Activated naive CD4-positive, alpha-beta T cell treated with anti-CD3 and anti-CD28 coated beads, Interleukin-2, amount 50 U/mL, for 72 hours (primary cell): ENCODE measurements at places on chromosomes 6 and 20. TPM values are rescaled to one million over a fixed set of nuclear protein-coding genes. Genes with fewer than 3 reads are reported as not detected.
A peak's percentile ranks its signal among the peaks of the same experiment; 100 is the strongest.

DNA sequence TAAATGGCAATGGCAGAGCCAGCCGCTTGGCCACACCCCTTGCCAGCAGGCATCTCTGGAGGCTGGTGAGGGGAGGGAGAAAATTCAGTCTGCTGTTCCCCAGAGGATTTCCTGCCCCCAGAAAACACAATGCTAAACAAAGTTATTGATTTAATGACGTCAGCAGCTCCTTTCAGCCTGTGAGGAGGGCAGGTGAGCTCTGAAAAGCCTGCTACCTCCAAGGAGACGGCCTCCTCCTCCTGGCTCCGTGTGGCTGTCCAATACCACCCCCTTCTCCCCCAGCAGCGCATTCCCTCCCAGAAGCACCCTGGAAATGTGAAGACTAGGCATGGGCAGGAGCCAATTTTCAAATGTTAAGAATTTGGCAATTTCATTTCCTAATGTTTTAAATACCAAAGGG, 393.1 kb downstream of the ZFAND3 start:
- no peak for DNase-seq

- no peak for DNase-seq
These were observed 15.3 kb downstream of the GFOD1 start for GRCh38 chr6:13472099-13472498.

GRCh38 chr6:144265390-144265789, 19.7 kb upstream of the UTRN start:
- no peak for DNase-seq

Gene ZC3H12D
- 87.1 TPM for total RNA-seq

DNA sequence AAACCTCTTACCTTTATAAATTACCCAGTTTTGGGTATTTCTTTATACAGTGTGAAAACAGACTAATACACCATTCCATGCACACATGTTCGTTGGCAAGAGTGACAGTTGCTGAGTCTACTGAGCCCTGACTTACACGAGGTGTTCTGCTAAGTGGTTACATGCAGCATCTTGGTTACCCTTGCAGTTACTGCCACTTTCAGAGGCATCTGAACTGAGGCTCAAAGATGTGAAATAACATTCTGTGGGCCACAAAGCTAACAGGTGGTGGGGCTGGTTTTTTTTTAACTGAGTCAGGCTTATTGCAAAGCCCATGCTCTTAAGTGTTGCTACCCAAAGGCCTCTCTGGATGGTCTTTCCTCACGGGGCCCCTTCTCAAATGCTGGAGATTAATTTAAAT, 54.4 kb upstream of the GTSF1L start:
- no peak for DNase-seq

DNA sequence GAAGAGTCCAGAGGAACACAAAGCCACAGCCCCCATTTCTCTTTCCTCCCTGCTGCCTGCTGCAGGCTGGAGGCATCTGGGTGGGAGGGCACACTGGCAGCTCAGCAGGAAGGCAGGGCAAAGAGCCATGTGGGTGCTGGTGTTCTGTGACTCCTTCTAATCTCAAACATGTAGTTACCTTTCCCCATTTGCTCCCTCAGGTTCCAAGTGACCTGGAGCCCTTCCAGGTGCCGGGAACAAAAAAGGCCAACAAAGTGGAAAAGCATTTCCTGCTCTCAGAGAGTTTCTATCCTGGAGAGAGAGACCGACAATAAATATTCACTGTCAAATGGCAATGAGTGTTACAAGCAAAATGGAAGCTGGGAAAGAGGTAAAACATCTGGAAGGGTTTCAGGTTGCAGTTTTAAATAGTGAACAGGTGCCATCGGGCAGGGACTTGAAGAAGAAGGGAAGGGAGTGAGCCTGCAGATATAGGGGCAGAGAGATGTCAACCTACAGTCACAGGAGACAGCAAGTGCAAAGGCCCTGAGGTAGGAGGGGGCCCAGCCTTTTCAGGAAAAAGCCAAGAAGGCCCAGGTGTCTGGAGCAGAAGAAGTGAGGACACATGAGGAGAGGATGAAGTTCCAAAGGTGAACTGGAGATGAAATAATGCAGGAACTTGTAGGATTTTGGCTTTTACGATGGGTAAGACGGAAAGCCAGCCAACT, 43.6 kb upstream of the IYD start:
- no peak for DNase-seq

DNA sequence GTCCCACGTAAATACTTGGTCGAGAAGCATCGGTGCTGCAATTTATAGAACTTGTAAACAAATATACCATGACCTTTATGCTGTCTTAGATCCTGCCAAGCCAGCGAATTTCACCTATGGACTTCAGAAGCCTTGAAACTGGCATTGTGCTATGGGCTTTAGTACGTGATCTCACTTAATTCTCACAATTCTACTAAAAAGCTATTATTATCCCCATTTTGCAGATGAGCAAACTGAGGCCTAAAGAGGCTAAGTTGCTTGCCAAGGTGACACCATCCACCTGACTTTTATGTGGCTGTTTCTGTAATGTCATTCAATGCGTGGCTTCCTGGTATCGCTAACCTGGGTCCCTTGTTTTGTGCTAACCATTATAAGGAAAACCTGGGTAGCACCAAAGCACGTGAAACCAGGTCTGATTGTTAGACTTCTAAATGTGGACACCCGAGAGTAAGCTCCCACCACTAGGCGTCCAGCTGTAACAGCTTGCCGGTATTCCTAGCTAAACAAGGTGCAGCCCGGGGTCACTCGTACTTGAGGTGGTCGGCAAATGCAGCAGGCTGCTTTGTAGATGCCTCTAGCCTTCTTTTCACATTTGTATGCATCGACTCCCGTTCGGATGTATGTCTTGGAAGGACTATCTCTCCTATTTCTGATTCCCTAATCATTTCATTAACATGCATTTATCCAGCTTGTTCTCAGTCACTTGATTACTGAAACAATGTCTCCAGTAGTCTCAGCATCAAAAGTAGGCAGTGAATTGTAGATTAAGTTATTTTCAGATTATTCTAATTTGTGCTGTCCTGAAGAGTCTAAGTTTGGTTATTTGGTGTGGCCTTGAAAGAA, 1.1 kb downstream of the SYNJ2 start:
- no peak for DNase-seq

GRCh38 chr6:170522565-170523183, 30.4 kb downstream of the PSMB1 start:
- peak; percentile 6 for DNase-seq

Gene CYP21A2
- total RNA-seq = 0.49 TPM

- no peak for DNase-seq
These were observed 304.1 kb downstream of the CDH4 start for GRCh38 chr20:61556111-61556510.

DNA sequence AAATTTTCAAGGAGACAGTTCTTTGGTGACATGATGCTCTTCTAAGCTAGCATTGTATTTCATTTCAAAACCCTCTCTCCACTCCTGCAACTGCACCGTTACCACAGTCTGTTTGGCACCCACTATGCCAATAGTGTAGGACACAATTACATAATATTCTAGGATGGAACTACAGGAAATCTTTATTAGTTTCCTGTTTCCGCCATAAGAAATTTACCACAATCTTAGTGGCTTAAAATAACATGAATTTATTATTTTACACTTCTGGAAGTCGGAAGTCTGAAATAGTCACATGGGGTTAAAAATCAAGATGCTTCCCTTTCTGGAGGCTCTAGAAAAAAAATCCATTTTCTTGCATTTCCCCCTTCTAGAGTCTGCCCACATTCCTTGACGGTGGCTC, 733.1 kb downstream of the HDGFL1 start:
- no peak for DNase-seq

DNA sequence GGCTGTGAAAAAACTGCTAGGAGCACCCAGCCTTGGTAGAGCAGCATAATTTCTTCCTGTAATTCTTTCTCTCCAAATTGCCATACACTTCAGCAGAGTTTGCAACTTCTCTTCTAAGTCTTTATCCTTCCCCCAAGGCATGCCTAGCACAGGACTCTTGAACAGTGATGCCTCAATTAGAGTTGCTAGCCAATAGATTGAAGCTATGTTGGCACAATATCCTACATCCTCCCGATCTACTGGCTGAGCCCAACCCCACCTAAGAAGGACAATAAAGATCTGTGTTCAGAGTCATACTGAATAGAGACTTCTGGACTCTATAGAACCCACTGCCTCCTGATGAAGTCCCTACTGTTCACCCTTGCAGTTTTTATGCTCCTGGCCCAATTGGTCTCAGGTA, at the start of gene DEFB126:
Gene DEFB126, plus strand, starts transcription at position 301 of the 400 bp plus-strand sequence. Its CDS starts 39 bp downstream, at position 340.
- DNase-seq = no peak

GRCh38 chr6:73503027-73503772, 17.6 kb downstream of the EEF1A1 start:
- DNase-seq = no peak

Gene ARMC2
- total RNA-seq = 2.3 TPM

DNA sequence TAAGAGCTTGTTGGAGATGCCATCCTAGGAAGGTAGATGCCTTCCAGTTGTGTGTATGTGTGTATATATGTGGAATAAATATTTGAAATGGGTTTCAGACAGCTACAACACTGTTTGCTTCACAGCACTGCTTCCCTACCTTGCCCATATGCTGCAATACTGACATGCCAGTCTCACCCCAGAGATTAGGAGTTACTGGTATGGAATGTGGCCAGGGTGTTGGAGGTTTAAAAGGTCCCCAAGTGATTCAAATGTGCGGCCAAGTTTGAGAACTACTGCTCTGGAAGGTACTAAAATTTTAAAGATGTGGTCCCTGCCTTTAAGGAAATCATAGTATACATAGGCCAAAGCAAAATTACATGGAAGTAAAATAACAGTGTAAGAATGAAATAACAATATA, 39.5 kb downstream of the BCKDHB start:
- DNase-seq = no peak

- no peak for DNase-seq
These were observed 21.0 kb upstream of the PNISR start for GRCh38 chr6:99446076-99446475.

DNA sequence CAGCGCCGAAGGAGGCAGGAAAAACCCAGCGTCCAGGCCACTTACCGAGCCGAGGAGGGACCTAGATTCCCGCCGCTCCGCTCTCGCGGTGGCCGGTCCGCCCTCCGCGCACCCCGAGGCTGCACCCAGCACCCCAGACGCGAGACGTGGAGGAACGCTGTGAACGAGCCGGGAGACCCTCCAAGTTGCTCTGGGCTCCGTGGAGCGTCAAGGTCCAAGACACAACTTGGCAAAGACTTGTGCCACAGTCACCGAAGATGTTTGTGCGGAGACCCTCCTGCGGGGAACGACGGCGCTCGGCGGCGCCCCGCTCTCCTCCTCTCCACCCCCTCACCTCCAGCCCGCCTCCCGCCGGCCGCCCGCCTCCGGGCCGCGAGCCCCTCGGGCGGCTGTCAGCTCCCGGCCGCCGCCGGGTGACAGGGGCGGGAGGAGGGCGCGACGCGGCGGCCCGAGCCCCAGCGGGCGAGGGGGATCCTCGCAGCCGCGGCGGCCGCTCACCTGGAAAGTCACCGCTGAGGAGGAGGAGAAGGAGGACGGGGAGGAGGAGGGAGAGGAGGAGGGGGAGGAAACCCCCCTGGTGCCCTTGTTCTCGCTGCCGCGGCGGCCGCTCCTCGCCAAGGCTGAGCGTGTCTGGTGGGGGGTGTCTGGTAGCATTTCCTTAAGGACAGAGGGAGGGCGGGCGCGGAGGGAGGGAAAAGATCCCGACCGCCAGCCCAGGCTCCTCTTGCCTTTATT, 637 bp upstream of the HIVEP2 start:
- DNase-seq = no peak

DNA sequence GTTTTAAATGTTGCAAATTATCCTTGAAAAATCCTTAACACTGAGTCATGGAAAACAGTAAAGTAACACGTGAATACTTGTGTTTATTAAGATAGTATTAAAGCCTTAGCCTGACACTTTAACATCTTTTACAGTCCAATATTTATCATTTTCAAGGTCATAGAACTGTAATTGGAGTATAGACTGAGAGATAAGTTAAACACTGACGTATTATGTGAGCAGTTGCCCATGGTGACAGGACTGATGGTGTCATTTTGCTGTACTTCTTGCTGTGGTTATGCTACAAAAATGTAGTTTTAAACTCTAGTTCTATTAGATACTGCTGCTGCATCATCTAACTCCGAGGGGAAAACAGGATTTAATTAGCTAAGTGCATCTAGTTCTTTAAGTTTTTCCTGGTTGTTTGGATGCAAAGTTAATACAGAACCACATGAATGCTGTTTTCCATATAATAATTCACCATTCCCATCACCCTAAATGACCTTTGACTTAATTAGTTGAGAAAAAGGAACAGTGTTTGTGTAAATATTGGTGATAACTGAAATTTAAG, 37.8 kb downstream of the SLC2A12 start:
- DNase-seq = no peak

GRCh38 chr6:25519856-25520255, 132.2 kb upstream of the SCGN start:
- no peak for DNase-seq

Gene POM121L2
- total RNA-seq = not detected

DNA sequence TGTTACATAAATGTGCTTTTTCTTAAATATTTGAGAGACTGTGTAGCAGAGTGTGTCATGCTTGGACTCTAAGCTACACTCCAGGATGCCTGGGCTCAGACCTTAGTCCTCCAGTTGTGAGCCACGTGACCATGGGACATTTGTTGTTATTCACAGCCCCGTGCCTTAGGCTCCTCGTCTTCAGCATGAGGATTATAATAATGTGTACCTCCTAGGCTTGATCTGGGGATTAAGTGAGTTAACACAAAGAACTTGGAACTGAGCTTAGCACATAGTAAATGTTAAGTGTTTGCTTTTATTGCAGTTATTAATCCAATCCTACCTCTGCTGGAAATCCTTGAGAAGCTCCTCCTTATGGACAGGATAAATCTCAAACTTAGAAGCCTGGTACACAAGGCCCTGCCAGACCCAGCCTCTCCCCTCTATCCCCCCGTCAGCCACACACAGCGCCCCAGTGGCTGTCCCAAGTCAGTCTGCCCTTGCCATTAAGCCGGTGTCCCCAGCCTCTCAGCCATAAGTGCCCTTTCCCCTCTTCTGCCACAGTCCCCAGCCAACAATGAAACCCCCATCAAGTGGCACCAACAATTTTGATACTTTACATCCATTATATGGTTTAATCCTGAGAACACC, 177.5 kb downstream of the TMEM242 start:
- DNase-seq = no peak

- DNase-seq = no peak
These were observed 52.6 kb upstream of the SYNJ2 start for GRCh38 chr6:157929076-157929475.

Gene CRIP3
- 6.4 TPM for total RNA-seq

Gene MBOAT1
- total RNA-seq = 11.8 TPM

Gene HBS1L
- 147 TPM for total RNA-seq
